DMS 273 treated with DMSO at 0.1 percent for 48 hours (cell line): ENCODE measurements at places on chromosomes 12 and 14.

DNA sequence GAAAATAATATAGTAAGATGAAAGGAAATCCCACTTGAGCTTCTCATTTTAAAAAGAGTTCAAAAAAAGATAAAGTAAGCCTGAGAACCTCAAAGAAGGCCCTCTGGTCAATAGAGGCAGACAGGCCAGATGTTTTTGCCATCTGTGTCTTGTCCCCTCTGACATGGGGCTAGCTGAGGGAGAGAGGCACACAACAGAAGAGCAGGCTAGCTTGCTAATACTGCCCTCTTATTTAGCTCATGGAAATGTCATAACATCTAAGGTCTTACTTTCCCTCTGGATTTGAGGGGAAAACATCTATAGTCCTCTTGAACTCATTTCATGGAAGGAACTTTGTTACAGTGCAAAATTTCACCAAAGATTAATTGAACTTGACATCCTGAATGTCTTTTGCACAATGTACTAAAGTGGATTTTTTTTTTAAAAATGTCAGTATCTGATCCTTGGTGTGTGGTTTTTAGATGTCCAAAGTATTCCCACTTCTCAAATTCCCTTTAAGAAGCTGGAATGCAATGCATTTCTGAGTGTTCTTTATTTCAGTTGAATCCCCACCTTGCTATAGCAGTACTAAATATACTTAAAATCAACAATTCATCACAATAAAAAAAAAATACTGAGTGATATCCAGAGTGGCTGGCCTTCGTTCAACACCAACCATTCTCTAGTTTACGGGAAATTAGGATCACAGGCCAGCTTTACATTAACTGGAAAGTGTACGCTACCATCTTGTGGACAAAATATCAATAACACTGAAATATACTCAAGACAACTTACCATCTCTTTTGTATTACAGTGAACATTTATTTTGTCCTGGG lies 176.7 kb downstream of the PAH start:
- no peak for DNase-seq

- DNase-seq: no peak
These were observed 56.4 kb upstream of the USP44 start for GRCh38 chr12:95607642-95608041.

DNA sequence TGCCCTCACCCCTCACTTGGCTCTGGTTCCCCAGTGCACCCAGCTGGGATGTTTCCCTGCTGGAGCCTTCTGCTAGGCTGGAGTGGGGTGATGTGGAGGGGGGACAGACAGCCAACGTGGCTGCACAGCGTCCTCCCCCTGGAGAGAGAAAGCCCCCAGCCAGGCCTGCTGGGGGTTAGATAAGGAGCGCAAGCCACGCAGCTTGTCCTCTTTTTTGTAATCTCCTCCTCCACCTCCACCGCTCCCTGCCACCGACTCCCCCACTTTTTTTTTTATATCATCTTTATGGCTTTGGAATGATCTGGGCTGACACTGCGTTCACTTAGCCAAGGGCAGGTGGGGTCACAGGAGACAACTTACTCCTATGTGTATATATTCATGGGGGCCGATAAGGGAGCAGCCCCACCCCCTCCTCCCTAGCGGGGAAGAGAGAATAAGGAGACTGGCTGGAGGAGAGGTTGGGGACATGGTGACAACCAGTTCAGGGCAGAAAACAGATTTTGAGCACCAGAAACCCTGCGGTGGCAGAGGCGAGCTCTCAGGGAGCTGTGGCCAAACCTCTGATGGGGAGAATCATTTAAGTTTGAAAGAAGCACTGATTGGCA lies 169.9 kb upstream of the LHX5 start:
- no peak for DNase-seq

- no peak for DNase-seq
These were observed 62.6 kb downstream of the ANO6 start for GRCh38 chr12:45278447-45278846.

- no peak for DNase-seq
These were observed 65.9 kb downstream of the CACNA1C start for GRCh38 chr12:2118481-2119255.
